ENCODE measurements at places on chromosomes 12 and 14.

- DNase-seq = no peak
Measured at GRCh38 chr14:85084344-85084743, 445.6 kb upstream of the FLRT2 start.

GRCh38 chr14:54691525-54692283 lies 124.8 kb downstream of the SAMD4A start:
- no peak for DNase-seq

DNA sequence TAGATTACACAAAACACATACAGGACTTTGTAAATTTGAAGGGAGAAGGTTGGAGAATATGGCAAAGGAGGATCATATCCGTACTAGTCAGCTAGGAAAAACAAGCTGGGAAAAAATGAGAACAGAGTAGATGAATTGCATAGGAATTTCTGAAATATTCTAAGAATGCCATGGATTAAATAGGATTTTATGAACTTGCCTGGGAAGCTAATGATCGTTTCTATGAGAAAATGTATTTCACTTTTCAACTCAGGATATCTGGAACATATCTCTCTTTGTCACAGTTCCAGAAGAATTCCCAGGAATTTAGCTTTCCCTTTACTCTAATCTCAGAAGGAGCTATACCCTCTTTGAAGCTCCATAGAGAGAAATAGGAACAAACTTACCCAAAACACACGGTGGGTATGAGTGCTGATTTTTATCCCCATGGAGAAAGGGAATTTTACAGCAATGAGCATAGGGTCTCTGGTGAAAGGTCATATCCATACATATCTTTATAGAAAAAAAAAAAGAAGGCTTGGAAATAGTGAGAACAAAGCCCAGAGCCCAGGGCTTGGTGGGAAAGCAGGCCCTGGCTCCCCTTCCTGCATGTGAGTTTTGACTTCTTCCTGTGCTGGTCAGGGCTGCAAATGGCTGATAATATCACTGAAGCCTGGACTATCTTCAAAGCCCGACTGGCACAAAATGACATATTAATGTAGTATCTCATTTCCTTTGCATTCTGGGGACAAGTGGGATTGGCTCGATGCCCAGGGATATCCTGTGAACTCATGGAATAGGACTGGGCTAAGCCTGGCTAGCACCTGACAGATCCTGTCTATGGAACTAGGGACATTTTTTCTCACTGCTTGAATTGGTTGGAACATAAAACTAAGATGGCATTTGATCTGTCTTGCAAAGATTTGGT lies 136.3 kb downstream of the AEBP2 start:
- peak; percentile 55 for DNase-seq

DNA sequence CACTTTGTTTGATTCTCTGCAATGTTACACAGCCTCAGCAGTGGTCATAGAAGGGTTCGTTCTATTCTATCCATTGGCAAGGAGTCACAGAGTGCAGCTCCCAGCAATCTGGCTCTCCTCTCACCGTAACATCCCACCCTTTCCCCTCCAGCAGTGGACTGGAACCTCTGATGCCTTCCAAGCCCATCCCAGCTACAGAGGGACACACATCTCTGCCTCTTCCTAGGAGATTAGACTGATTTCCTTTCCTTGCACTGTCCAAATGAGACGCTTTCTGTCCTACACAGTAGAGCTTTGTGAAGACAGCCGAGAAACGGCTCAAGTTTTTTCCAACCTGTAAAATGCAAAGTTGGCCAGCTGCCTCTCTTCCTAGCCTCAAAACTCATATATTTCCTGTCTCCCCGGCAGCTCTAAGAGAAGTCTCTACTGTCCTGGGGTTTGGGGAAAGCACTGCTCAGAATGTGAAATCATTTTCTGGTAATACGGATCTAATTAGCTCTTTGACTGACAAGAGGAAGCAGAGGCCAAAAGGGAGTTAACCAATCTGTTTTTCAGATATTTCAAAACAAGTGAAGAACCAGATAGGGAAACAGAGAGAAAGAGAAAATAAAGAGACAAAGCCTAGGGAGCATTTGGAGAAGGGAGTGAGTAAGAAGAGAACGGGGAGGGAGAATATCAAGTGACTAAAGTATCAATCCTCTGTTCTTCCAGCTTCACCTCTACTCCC lies 516 bp downstream of the NINJ2 start:
- no peak for DNase-seq

- no peak for DNase-seq
Measured at GRCh38 chr14:71666571-71667145, 265.6 kb upstream of the RGS6 start.

- DNase-seq = peak; percentile 8
Measured at GRCh38 chr12:77746096-77746495, 84.6 kb upstream of the NAV3 start.

- DNase-seq = no peak
Measured at GRCh38 chr12:13106666-13107065, 3.2 kb upstream of the GSG1 start.

- no peak for DNase-seq
Measured at GRCh38 chr14:100401792-100402191, 78.7 kb downstream of the SLC25A47 start.

DNA sequence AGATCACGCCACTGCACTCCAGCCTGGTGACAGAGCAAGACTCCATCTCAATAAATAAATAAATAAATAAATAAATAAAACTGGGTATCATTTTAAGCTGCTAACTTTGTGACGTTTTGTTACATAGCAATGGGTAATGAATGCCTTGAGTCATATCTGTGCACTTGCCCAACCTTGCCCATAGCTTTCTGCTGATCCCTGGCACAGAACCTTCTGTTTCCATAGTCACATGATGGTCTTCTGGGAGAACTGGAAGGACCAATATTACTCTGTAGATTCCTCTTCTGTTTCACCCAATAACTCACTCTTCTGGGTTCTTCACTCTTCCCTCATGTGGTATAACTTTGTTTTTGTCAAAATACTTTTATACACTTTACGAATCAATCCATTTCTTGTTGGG lies 140.8 kb downstream of the SCARB1 start:
- no peak for DNase-seq

DNA sequence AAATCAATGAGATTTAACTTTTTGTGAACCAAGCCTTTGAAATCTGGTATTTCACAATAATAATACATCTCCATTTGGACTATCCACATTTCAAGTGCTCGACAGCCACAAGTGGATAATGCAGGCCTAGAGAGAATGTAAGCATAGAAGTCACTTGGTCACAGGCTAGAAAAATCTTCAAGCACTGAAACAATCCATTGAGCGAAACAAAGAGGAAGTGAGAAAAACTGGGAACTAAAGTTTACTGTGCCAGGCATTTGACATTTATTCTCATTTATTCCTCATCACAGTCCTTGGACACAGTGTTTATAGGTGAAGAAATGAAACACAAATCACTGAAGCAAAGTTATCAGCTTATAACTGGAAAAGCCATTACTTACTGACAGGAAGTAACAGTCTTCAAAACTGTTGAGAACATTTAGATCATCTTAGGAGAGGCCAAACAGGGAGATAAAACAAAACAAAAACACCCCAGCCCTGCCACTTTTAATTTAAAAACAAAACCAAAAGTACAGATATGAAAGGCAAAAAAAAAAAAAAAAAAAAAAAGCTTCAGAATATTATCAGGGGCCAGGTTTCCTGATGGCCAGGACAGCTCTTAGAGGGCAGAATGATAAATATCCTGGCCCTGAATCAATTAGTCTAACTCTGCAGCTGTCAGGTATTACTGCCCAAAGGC lies 29.2 kb downstream of the GNS start:
- DNase-seq = peak; percentile 44

GRCh38 chr12:80716696-80717469 lies at the start of gene MYF5:
Gene MYF5, plus strand, starts transcription at chr12:80716912. Its CDS starts 152 bp downstream, at chr12:80717064.
- no peak for DNase-seq

- DNase-seq = no peak
Measured at GRCh38 chr12:110289044-110289710, 8.1 kb downstream of the ATP2A2 start.

DNA sequence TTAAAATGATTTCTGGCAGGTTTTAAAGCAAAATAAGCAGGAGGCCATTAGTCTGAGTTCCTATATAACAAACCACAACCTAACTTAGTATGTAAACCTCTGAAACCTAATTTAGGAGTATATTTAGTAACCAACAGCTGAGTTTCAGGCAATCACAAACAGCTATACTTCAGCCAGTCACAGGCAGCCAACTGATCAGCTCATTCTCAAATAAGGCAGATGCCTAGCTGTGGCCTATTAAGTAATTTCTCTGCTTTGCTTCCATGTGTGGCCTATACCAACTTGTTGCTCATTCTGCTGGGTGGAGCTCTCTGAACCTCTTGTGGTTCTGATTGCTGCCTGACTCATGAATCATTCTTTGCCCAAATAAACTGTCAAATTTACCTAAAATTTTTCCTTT lies 408.9 kb upstream of the FBXO33 start:
- DNase-seq = no peak

DNA sequence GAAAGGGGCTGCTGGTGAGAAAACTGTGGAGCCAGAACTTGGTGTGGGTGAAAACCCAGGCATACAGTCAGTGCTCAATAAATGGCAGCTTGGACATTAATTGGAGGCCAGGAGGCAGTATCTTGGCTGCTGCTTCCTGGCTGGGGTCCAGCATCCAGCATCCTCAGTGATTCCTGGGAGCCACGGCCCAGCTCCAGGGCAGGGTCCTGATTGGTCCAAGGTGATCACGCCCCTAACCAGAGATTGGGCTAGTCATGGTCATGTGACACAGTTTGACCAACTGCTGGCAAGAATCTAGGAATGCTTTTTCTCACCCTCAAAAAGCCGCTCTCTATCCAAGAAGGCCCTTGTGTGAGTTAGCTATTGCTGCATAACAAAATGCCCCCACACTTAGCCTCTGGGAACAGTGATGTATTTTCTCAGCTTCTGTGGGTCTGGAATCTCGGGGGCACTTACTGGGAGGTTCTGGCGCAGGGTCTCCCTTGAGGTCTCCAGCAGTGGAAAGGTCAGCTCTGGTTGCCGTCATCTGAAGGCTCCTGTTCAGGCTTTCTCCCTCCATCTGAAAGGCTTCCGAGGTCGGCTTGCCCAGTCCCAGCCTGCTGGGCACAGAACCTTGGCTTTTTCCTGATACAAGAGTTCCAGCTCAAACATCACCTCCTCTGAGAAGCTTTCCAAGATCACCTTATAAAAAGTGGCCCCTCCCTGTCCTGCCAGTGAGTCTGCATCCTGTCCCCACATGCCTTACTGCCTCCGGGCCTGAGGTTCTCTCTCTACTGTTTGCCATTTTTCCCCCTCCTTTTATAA lies 119.2 kb upstream of the NCOR2 start:
- DNase-seq = no peak

DNA sequence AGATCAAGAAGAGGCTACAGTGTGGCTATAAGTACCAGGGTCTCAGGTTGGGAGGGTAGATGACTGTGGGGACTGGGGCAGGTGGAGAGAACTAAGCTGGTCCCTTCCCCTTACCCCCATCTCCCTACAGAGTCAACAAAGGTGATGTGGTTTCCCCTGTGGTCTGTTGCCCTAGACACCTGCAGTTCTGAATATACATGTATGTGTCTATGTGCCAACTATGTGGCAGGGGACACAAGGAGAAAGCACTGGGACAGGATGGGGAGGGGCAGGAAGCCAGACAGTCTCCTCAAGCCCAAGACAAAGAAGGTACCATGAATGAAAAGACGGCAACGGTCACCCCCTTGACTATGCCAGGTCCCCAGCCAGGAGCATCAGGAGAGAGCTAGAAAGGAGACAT lies 4.5 kb upstream of the HDAC7 start:
- DNase-seq = no peak

DNA sequence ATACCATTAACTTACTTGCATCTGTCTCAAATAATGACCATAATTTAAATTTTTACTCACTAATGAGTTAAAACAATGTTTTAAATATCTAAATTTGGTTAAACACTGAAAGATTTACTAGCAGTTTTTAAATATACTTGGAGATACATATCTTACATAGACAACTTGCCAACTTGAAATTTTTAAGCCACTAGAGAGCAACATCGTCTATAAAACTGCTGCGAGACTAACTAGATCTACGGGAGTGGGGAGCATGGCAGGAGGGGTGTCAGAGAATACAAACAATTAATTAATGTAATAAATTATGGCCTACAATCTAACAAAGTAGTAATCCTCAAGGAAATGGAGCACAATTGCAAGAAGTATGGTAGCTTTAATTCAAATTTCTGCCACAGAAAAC lies 120.4 kb downstream of the LRRIQ1 start:
- DNase-seq = peak; percentile 4

All from NCI-H446 treated with DMSO at 0.1 percent for 48 hours (cell line).